Thoracic aorta (tissue), 2 donors: ENCODE measurements at places on chromosomes 4 and X.
A peak's percentile ranks its signal among the peaks of the same experiment; 100 is the strongest.

DNA sequence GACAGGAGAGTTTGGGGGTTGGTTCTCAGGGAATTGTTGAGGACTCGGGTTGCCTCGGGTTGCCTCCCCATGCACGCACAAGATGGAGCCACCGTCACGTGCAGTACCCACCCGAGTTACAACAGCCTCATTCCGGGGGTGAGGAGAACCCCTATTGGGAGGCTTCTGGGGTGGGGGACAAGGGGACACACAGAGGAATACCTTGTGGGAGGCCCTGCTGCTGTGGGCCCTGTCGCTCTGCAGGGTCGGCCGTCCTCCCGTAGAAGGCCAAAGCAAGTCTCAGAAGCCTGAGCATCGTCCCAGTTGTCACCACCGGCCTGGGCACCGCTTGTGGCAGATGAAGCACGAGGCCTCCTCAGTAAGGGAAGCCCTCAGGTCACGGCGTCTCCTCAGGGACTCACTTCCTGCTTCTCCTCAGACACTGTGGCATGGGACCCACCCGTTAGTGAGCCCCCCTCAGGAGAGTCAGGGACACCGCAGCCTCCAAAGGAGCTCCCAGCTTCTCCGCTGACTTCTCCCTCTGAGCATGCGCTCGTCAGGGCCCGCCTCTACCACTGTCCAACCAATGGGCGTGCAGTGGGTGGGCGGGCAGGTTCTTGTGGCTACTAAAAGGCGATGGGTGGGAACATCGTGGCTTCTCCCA is at the start of gene CT55:
Gene CT55, minus strand, starts transcription at position 522 of the 643 bp plus-strand sequence. Its CDS starts 227 bp downstream, at position 295.
- DNase-seq: no peak
- H3K4me1 ChIP-seq: no peaks in the 10 kb centered on the region
- H3K36me3 ChIP-seq: no peaks in the 10 kb centered on the region
- H3K27me3 ChIP-seq: no peaks in the 10 kb centered on the region
- no peak within 1 kb of the TSS for H3K27ac ChIP-seq
- no peak within 1 kb of the TSS for H3K4me3 ChIP-seq

GRCh38 chr4:172707622-172708021 is 461.0 kb upstream of the GALNT7 start:
- H3K27me3 ChIP-seq: no peaks in the 10 kb centered on the region
- H3K36me3 ChIP-seq: no peaks in the 10 kb centered on the region
- no peak overlapping the region for H3K4me3 ChIP-seq
- no peaks in the 10 kb centered on the region for H3K4me1 ChIP-seq
- H3K27ac ChIP-seq: no peak overlapping the region

GRCh38 chr4:134935320-134935719 is 733.7 kb upstream of the PABPC4L start:
- H3K4me1 ChIP-seq: no peaks in the 10 kb centered on the region
- no peak overlapping the region for H3K27ac ChIP-seq
- H3K4me3 ChIP-seq: no peak overlapping the region
- no peak for DNase-seq

- H3K27me3 ChIP-seq: no peaks in the 10 kb centered on the region
- H3K27ac ChIP-seq: no peak overlapping the region
- H3K4me1 ChIP-seq: no peaks in the 10 kb centered on the region
- DNase-seq: no peak
- no peak overlapping the region for H3K4me3 ChIP-seq
These were observed 169.6 kb downstream of the MID1IP1 start for GRCh38 chrX:38970845-38971244.

GRCh38 chrX:45830343-45830742 is 629.7 kb upstream of the DIPK2B start:
- H3K36me3 ChIP-seq: no peaks in the 10 kb centered on the region
- H3K27ac ChIP-seq: no peak overlapping the region
- no peaks in the 10 kb centered on the region for H3K4me1 ChIP-seq
- no peaks in the 10 kb centered on the region for H3K27me3 ChIP-seq
- no peak overlapping the region for H3K4me3 ChIP-seq

DNA sequence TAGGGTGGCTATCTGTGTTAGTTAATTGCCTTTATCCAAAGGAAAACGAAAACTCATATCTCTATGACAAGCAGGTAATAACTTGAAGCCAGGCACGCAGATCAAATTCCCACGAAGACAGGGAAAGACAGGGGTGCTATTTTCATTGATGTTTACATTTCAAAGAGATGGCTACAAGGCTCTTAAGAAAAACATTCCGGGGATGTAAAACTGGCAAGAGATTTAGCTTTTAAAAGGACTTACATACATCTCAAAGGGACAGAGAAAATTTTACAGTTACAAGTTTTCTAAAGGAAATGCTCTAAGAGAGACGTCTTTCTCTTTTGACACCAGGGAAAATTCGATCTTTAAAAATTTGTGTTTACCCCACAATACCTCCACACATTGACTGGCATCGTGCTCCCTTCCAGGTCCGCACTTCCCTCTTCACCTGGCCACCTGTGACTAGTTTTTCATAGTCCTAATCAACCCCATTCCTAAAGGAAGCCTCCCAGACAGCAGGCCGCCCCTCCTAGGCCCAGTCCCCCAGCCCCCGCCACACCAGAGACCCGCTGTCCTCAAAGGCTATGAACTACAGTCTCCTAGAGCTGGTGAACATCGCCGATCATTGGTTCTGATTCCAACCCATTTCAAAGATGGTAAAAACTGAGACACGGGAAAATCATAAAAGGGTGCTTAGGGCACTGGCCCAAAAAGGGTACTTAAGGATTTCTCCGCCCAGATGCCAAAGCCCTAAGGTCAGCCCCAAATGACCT is 649 bp upstream of the ARAF start:
- H3K4me1 ChIP-seq: peaks cover 3% of the 10 kb centered on the region
- H3K27ac ChIP-seq: peak overlapping the region; percentile 93
- peak overlapping the region; percentile 88 for H3K4me3 ChIP-seq

DNA sequence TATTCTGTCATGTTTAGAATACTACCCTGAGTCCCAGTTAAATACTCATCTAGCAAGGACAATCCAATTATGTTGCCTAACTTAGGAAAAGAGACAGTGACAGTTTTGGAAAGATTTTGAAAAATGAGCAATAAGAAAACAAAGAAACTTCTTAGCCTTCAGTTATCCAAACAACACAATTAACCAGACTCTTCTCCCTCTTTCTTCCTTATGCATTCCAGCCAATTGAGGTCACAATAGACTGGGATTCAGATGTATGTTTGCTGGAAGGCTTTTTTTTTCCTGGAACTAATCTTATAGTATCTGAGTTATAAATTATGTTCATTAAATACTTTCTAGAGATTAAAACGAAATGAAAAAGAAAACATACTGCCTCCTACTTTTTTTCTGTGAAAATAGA is 109.6 kb downstream of the GUCY2F start:
- no peak for DNase-seq
- H3K36me3 ChIP-seq: no peaks in the 10 kb centered on the region
- H3K27me3 ChIP-seq: no peaks in the 10 kb centered on the region
- H3K4me1 ChIP-seq: no peaks in the 10 kb centered on the region
- no peak overlapping the region for H3K27ac ChIP-seq
- no peak overlapping the region for H3K4me3 ChIP-seq

GRCh38 chr4:15720851-15721250 is 18.0 kb downstream of the BST1 start:
- no peak overlapping the region for H3K27ac ChIP-seq
- DNase-seq: no peak
- H3K4me3 ChIP-seq: no peak overlapping the region
- peaks cover 4% of the 10 kb centered on the region for H3K4me1 ChIP-seq

DNA sequence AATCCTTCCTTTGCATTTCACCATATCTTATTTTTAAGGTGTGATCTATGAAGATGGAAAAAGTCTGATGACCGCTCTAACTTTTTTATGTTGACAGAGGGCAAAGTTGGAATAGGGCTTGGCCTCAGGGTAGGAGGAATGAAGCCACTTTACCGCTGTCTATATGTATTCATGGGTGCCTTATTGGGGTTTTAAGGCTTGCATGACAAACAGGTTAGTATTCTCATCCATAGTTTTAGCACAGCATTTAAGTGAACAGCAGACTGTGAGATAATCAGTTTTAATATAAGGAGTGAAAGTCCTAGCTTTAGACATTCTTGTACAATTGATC is 81.7 kb upstream of the BMP2K start:
- H3K4me3 ChIP-seq: no peak overlapping the region
- DNase-seq: no peak
- no peaks in the 10 kb centered on the region for H3K27me3 ChIP-seq
- no peaks in the 10 kb centered on the region for H3K36me3 ChIP-seq
- H3K4me1 ChIP-seq: no peaks in the 10 kb centered on the region

DNA sequence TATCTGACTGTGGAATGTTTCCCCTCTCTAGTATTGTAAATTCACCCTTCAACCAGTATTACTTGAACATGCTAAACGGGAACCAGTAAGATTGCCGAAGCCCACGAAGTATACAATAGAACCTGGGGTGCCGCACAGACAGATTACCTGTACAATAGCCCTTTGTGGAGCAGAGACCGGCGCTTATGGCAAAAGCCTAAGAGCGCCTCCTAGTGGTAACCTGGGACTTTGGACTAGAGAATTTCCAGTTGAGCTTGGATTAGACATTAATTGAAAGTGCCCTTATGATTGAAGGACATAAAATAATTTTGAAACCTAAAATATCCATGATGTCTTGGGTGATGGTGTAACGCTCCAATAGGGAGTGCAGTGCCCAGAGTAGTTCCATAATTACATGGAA is 14.1 kb downstream of the ZNF157 start:
- no peaks in the 10 kb centered on the region for H3K36me3 ChIP-seq
- peak; percentile 2 for DNase-seq
- no peaks in the 10 kb centered on the region for H3K27me3 ChIP-seq
- H3K27ac ChIP-seq: no peak overlapping the region
- no peak overlapping the region for H3K4me3 ChIP-seq
- H3K4me1 ChIP-seq: no peaks in the 10 kb centered on the region

GRCh38 chrX:139691843-139692505 is 16.0 kb downstream of the MCF2 start:
- H3K36me3 ChIP-seq: no peaks in the 10 kb centered on the region
- peak overlapping the region; percentile 69 for H3K4me3 ChIP-seq
- no peak for DNase-seq
- H3K27me3 ChIP-seq: no peaks in the 10 kb centered on the region

DNA sequence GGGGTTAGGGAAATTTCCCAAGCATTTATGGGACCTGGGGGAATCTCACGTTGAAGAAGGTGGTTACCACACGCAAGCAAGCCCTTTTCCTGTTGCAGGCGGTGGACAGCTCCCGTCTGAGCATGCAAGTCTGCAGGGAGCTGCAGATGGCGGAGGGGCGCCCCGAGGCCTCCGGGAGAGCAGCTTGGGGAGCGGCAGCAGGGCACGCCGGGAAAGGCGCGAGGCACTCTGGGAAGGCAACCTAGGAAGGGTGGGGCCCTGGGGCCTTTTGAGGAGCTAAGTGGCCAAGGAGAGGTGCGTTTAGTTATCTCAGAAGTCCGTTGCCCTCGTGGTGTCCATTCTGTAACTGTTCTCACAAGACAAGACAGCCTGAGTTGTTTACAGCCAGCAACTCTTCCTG is 57.0 kb upstream of the SLC25A4 start:
- H3K4me1 ChIP-seq: no peaks in the 10 kb centered on the region
- DNase-seq: no peak
- H3K27ac ChIP-seq: no peak overlapping the region
- no peaks in the 10 kb centered on the region for H3K27me3 ChIP-seq

- H3K4me1 ChIP-seq: peaks cover 14% of the 10 kb centered on the region
- no peak overlapping the region for H3K27ac ChIP-seq
- DNase-seq: no peak
- H3K36me3 ChIP-seq: peaks cover 4% of the 10 kb centered on the region
These were observed 118.8 kb upstream of the CBR4 start for GRCh38 chr4:169128902-169129301.
